ENCODE measurements at places on chromosomes 11 and 22.

DNA sequence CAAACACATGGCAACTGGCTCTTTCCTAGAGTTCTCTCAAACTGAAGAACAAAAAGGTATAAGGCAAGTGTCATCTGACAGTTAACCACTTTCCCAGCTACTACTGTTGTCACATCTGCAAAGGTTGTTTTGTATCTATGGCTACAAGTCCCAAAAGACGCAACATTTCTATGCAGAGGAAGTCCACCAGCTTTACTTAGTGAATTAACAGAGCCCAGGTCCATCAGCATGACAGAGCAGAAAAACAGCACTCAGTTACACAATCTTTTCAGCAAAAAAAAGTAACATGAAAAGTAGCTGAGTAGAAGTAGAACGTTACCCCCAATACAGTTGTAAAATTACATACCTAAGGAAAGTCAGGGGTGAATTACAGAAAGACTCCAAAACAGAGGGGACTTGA lies 12.1 kb downstream of the CPSF7 start:
- no peak for DNase-seq

- no peak for DNase-seq
Observed at GRCh38 chr11:123588117-123588863, 66.1 kb downstream of the SCN3B start.

GRCh38 chr11:34395916-34396550 lies 38.2 kb upstream of the ABTB2 start:
- no peak for DNase-seq

DNA sequence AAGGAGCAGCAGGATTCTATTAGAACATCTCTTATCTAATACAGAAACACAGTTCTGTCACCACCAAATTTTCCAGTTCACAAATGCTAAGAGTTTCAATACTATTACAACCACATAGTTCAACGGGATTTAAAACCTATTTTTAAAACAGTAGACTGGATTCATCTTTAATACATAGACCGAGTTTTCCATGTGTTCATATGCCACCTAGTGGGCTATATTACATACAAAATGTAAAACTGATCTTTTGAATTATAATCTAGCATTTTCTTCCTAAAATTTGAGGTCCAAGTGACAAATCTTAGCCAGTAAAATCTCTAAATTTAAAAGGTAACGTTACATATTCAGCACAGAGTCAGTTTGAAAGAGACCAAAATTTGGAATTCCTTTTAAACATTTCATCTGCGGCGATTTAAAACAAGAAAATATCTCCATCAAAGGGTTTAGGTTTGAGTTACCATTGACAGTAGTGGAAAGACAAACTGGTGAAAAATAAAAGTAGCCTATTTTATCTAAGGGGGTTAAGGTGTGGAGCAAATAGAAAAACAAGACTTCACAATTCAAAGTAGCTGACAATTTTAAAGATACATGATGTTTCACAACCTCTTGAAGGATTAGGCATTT lies 269.3 kb upstream of the MPPED2 start:
- no peak for DNase-seq

GRCh38 chr11:112882494-112883381 lies 78.5 kb upstream of the NCAM1 start:
- DNase-seq = peak; percentile 41

DNA sequence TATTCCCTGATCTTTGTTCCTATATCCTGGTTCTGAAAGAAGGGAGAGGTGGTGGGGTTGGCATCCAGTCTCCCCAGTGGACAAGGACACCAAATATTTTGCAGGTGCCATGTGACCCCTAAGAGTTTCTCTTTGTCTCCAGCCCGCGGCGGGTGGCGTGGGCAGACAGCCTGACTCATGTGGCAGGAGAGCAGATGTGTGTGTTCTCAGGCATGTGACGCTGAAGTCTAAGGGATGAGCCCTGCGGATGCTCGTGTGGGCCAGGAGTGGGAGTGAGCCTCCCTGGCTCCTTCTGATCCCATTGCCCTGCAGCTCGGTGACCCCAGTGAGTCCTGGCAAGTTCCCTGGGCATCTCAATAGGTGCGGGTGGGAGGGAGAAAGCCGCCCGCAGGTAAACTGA lies 94.8 kb upstream of the TBCEL start:
- DNase-seq = no peak

DNA sequence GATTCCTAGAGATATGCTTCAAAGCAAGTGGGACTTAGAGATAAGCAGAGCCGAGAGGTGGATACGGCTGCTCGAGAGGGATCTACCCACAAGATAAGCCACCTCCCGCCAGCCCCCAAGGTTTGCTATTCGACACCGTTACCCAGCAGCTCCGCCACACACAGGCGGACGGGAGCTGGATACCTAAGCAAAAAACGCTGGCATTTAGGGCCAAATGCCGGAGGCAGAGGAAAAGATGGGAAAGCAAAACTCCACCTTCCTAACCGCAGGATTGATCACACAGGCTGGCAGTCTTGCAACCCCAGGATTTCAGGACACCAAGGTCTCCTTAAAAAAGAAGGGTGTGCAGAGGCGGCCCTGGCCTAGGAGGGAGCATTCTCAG lies 709 bp downstream of the FTH1 start:
- DNase-seq = no peak

DNA sequence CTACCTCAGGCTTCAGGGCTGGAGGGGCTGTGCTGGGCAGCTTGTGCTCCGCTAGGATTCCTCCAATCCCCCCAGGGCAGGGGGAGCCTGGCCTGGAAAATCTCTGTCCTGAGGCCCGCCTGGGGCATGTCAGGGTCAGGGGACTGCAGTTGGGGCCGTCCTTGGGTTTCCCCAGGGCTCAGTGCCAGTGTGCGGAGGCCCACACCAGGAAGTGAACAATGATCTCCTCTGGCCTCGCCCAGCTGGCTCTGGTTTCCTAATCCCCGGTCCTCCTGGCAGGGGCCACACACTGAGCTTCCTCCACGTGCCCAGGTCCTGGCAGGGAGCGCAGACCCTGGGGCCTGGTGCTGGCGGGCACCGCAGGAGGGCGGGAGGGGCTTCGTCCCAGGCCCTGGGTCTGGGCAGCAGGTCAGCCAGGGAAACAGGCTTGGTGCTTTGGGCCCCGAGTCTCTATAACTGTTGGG lies 1.4 kb upstream of the MUC2 start:
- peak; percentile 73 for DNase-seq

- no peak for DNase-seq
Observed at GRCh38 chr11:122813176-122813893, 25.0 kb upstream of the CRTAM start.

- no peak for DNase-seq
Observed at GRCh38 chr11:20099527-20099926, 60.7 kb downstream of the DBX1 start.

DNA sequence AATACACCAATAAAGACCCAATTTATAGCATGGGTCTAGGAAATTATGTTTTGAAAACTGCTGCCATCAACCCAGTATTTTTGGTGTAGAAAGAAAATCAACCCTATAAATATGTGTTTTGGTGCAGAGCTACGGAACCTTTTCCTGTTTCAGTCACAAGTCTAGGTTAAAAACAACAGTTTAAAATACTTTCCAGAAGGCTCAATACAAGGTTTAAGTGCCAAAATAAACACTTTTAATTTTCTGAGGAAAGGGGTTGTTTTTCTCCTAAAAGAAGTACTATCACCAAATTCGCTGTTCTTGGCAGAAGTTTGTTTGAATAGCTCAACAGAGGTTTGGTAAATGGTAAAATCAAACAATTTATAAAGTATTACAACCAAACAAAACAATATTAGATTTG lies 201.3 kb downstream of the TMEM135 start:
- no peak for DNase-seq

GRCh38 chr11:104060820-104061219 lies 24.4 kb downstream of the DDI1 start:
- DNase-seq = no peak

DNA sequence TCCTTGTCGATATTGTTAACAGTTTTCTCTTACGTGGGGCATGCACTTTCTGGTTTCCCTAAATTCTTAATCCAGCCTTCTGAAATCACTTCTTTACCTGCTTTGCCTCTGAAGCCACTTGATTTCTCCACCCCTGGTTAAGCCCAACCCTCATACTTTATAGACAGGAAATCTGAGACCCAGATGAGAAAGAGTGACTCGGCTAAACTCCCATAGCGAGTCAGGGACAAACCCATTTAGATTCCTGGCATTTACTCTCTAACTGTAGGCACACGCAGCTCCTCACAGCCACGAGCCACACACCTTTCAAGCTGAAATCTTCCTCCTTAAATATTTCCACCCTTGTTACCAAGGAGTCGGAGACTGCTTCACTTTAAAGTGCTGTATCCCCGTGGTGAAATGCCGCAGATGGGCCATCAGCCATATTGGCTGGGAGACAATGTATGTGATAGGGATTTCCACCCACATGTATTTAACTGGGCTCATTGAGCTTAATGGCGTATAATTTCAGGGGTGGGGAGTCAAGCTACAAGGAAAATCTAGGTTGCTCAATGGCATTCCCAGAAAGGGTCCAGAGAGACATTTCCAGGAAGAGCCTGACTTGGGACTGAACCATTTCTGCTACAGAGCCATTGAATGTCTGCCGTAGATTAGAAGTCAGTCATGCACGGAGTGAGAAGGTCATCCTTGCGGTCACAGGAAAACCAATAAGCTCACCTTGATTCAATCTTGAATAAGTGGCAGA lies 49.9 kb upstream of the GRK3 start:
- DNase-seq = no peak

- no peak for DNase-seq
Observed at GRCh38 chr11:10818594-10818993, 9.9 kb upstream of the EIF4G2 start.

GRCh38 chr11:4482445-4482844 lies at the start of gene OR52K1:
OR52K1 (plus strand) TSS chr11:4482646; CDS start chr11:4488901, 6,255 bp downstream.
- DNase-seq = no peak

DNA sequence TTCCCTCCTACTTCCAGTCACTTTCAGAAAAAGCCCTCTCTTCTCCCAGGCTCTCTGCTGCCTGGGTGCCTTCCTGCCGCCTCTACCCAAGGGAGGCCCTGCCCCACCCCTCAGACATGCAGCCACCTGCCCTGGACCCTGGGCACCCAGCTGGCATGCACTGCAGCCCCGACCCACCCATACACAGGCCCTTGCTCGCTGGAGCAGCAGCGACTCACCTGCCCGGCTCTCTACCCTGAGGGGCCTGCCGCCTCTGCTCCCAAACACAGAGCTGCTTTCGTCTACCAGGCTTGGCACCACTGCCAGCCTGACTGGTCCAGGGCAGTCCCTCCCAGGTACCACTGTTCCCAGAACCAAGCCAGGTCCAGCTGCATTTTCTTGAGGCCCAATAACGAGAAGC lies 1.2 kb upstream of the TSSK2 start:
- no peak for DNase-seq

DNA sequence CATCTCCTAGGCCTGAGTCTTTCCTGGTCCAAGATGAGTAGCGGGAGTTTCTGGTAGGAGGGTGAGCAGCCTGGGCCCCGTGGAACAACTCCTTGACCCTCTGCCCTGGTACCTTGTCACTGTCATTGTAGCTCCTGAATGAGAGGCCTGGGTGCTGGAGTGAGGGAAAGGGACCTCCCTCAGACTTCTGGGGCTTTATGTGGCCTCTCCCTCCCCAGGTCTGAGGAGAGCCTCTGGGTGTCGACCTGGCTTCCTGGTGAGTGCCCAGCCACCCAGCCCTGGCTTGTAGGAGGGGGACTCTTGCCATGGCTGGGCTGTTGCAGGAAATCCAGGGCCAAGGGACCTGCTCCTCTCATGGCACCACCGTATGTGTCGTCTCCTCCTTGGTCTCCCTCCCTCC lies 3.9 kb downstream of the P2RY2 start:
- DNase-seq = no peak

DNA sequence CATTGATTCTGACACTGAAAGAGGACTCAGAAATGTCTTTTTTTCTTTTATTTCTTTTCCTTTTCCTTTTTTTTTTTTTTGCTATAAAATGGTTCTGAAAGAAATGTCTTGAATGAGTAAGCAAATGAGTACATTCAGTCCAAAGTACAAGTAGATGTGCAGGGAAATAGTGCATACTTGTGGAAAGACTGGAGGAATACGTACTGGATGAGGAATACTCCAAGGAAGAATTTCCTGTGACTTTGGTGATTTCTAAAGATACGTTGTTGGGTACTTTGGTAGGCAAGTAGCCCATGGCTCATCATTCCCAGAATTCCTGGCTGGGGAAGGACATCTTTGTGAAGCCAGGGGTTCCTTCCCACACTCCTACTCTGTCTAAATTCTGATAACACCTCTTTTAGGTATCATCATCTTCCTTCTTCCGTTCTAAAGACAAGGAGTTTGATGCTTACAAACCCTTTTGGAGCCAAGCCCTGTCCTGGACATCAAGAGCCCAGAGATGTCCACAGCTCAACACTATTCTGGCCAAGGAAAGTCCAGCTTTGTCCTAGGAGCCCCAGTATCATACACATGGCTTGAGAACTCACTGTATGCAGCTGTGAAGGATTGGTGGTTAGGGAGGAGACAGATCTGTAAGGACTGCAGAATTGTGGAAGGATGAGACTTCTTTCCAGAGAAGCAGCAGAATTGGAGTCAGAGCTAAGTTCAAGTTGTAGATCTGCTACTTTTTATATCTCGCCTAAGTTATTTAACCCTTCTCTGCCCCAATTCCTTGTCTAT lies 4.8 kb upstream of the NUP98 start:
- no peak for DNase-seq

GRCh38 chr11:88384669-88385005 lies 47.1 kb upstream of the CTSC start:
- DNase-seq = no peak

DNA sequence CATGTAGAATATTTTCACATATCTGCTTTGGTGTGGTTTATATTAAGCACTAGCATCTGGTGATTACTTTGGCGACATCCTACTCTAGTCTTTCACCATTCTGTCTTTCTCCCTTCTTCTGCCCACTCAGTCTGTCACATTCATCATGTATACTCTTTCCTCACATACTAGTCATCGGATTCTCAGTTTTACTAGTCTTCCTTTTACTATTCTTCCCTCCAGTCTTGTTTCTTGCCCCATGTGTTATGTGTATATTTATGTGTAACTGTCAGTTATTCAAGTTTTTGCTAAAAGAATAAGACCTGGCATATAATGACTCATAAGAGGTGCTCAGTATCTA lies 4.6 kb upstream of the DIXDC1 start:
- DNase-seq = no peak

GRCh38 chr11:93747122-93747521 lies 5.7 kb downstream of the C11orf54 start:
- DNase-seq = no peak

GRCh38 chr11:48101044-48101733 lies 115.4 kb upstream of the OR4B1 start:
- no peak for DNase-seq

DNA sequence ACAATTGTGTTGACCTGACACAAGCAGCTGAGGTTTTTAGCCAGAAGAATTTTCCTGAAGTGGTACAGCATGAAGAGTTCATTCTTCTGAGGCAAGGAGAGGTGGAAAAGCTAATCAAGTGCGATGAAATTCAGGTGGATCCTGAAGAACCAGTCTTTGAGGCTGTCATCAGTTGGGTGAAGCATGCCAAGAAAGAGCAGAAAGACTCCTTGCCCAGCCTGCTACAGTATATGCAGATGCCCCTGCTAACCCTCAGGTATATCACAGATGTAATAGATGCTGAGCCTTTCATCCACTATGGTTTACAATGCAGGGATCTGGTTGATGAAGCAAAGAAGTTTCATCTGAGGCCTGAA lies 12.9 kb upstream of the SCARF2 start:
- DNase-seq = no peak

Measured in right lung (tissue), 10 donors.